ENCODE measurements at places on chromosomes 2 and 18. TPM values are rescaled to one million over a fixed set of nuclear protein-coding genes. Genes with fewer than 3 reads are reported as not detected.

GRCh38 chr18:34280653-34281052 is 55.9 kb upstream of the NOL4 start:
- no peak for DNase-seq

DNA sequence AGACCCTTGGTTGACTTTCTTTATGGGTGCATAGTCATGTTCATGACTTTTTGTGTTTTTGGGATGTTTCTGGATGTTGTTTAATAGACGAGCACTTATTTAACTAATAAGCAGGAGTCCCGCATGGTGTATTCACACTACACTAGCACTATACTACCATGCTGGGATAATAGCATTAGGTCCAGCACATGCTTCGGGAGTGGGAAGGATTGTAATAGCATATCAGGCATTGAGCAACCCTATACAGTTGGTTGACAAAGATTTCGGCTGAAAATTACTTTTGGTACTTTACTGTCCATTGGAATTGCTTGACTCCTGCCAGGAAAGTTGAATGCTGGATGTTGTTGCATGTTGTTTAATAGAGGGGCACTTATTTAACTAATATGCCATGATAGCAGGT is 2.8 kb downstream of the SH3RF3 start:
- no peak for DNase-seq

GRCh38 chr2:145601361-145601925 is 1081.5 kb upstream of the ZEB2 start:
- DNase-seq = no peak

DNA sequence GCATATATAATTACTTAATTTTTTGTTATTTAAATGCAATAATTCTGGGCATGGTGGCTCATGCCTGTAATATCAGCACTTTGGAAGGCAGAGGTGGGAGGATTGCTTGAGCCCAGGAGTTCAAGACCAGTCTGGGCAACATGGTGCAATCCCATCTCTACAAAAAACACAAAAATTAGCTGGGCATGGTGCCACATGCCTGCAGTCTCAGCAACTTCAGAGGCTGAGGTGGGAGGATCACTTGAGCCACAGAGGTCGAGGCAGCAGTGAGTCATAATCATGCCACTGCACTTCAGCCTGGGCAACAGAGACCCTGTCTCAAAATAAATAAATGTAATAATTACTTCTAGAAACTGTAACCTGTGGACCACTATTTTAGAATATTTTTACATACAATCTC is 21.5 kb upstream of the TMEM87B start:
- DNase-seq = no peak

DNA sequence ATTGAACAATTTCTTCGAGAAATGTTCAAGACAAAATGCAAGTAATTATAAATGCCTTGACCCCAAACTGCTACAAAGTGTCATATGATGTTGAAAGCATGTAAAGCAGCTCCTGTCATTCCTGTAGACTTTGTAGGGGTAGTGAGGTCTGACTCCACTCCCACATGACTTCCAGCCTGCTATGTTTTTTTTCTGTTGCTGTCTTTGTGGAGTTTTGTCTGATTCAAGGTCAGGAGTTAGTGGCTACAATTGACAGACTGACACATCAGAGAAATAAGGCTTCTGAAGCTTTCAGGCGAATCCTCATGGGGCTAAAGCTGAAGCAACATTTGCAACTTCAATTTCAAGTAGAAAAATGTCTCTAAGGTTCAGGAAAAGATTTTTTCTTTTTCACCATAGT is 63.9 kb upstream of the CCDC195 start:
- DNase-seq = no peak

DNA sequence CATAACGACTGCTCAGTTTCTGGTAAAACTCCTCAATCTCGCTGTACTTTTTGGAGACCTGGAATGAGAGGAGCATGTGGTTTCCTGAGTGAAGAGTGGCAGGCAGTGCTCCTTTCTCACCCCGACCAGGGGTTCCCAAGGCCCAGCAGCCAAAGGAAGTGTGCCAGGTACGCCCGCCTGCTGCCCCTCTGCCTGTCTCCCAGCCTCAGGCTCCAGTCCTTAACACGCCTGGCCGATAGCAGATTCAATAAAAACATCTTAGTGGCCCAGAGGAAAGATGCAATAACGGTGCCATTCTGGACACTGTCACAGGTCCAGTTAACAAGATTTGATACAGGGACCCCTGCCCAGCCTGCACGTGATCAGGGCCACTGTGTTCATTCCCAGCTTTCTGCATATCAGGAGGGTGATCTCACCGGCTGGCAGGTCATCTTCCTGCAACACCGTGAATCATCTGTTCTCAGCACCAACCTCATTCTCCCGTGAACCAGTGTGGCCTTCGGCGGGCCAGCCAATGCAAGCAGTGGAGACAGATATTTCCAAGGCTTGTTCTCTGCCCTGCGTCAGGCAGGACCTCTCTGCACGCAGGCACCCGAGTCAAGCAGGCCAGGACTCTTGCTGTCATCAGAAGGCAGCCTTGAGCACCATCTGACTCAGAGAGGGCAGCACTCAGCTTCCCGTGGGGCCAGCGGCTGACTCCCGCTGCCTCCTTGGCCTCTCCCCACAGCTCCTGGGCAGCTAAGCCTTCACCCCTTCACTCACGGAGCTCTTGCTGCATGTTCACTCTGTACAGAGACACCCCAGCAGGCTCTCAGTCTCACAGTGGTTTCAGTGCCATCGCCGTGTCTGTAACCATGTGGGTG is 9.5 kb downstream of the HS1BP3 start:
- DNase-seq = no peak

Gene BUB1
- 45.2 TPM for total RNA-seq

Gene RAD51AP2
- total RNA-seq = not detected

Gene ITSN2
- 80.7 TPM for total RNA-seq

Gene TRIB2
- total RNA-seq = 12.3 TPM

Gene ZDBF2
- total RNA-seq = 3.9 TPM

Gene REG1B
- not detected for total RNA-seq

Gene TMEM17
- total RNA-seq = 0.28 TPM
